ENCODE measurements at places on chromosomes 5 and 9. TPM values are rescaled to one million over a fixed set of nuclear protein-coding genes. Genes with fewer than 3 reads are reported as not detected.

The GARIN3 gene
- total RNA-seq, result not detected

The PTPRD gene
- total RNA-seq, result 27.3 TPM

The PDZD2 gene
- total RNA-seq, result 16.0 TPM

The BARHL1 gene
- not detected for total RNA-seq

The FRMD3 gene
- 9.7 TPM for total RNA-seq

The ANKRD18A gene
- 0.16 TPM for total RNA-seq

The ZDHHC11B gene
- total RNA-seq, result 9.5 TPM

The FOXD4 gene
- 0.78 TPM for total RNA-seq

The CXCL14 gene
- total RNA-seq, result 6.4 TPM

The HTR1A gene
- total RNA-seq, result not detected

The SPATA31A5 gene
- total RNA-seq, result not detected

The SPINK13 gene
- total RNA-seq, result not detected

The CNOT6 gene
- total RNA-seq, result 24.3 TPM

The SPATA31C1 gene
- total RNA-seq, result not detected

The MAP3K1 gene
- total RNA-seq, result 7.8 TPM

The PPP3R2 gene
- not detected for total RNA-seq

The KLHL3 gene
- 6.9 TPM for total RNA-seq

The RAI14 gene
- 67.0 TPM for total RNA-seq

The C9 gene
- not detected for total RNA-seq

The CARD9 gene
- 1.3 TPM for total RNA-seq

The IL4 gene
- total RNA-seq, result not detected

The OR1B1 gene
- total RNA-seq, result not detected

The SOX30 gene
- not detected for total RNA-seq

The PTPA gene
- total RNA-seq, result 100 TPM

The WDR38 gene
- total RNA-seq, result not detected

The IL3 gene
- total RNA-seq, result not detected

The DNAJB5 gene
- total RNA-seq, result 46.8 TPM

The DOCK8 gene
- total RNA-seq, result 36.0 TPM

The WNK2 gene
- total RNA-seq, result 58.4 TPM

The HIGD2A gene
- total RNA-seq, result 190 TPM

The IRX2 gene
- 0.81 TPM for total RNA-seq

The KIF24 gene
- total RNA-seq, result 2.2 TPM

All from gastroesophageal sphincter (tissue), 4 donors.